ENCODE measurements at places on chromosomes 1 and 21. TPM values are rescaled to one million over a fixed set of nuclear protein-coding genes. Genes with fewer than 3 reads are reported as not detected.

TTC22 gene
- total RNA-seq = 1.3 TPM

DNA sequence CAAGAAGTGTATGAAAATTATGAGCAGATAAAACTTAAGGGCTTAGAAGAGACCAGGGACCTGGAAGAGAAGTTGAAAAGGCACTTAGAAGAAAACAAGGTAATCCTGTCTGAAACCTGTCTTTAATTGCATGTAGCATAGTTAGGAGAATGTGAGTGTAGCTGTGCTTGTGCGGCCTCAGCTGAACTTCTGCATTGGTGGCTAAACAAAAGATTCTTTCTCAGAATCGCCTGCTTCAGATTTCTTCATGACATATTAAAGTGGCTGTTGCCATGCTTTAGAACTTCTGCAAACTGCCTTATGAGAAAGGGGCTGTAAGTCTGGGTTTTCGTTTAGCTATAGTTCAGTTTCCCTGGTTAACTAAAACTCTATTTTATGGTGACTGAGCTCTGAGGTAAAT is 94.5 kb downstream of the VPS26C start:
- H3K27ac ChIP-seq = no peak overlapping the region
- H3K27me3 ChIP-seq = no peaks in the 10 kb centered on the region
- H3K36me3 ChIP-seq = peaks cover 33% of the 10 kb centered on the region
- DNase-seq = no peak
- peaks cover 9% of the 10 kb centered on the region for H3K4me1 ChIP-seq

DNA sequence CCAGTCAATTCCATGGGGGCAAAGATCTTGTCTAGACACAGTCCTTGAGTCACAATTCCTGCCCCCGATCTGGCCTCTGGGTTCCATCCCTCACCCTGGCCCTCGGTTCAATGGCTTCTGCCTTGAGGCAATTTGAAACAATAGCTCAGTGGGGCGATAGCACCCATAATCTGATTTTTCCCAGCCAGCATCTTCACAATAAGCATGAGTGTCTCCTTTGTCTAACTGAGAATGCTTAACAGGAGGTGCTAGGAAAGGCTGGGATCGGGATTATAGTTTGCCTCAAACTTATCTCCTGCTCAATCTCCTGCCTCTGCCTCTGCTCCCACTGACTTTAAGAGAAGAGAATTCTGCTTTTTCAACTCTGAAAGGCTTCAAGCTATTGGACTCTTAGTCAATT is 293.9 kb upstream of the PROX1 start:
- peaks cover 15% of the 10 kb centered on the region for H3K27me3 ChIP-seq
- no peak for DNase-seq
- H3K4me1 ChIP-seq = no peaks in the 10 kb centered on the region
- no peak overlapping the region for H3K4me3 ChIP-seq
- H3K36me3 ChIP-seq = no peaks in the 10 kb centered on the region
- no peak overlapping the region for H3K27ac ChIP-seq

FCGR1A gene
- not detected for total RNA-seq
